ENCODE measurements at places on chromosomes 2 and 18. TPM values are rescaled to one million over a fixed set of nuclear protein-coding genes. Genes with fewer than 3 reads are reported as not detected.

SRBD1 gene
- 16.1 TPM for total RNA-seq

ANKRD36B gene
- total RNA-seq, result 54.7 TPM

GRCh38 chr2:65639156-65639864 lies 206.9 kb upstream of the SPRED2 start:
- DNase-seq, result no peak

ACMSD gene
- total RNA-seq, result not detected

DNA sequence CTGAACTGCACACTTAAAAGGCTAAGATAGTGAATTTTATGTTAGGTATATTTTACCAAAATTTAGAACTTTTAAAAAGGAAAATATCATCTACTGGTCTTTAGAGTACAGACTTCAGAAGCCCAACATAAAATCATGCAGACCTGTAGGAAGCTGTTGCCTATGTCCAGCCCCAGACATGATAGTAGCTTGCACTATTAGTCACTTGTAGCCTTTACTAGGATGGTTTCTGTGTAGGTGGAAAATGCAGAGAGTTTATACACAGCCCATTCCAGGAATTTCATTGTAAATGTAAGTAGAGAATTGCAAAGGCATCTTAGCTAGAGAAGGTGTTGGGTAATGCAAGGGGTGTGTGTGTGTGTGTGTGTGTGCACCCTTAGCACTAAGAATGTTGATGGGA lies 640.2 kb downstream of the RNF144A start:
- DNase-seq, result no peak

DNA sequence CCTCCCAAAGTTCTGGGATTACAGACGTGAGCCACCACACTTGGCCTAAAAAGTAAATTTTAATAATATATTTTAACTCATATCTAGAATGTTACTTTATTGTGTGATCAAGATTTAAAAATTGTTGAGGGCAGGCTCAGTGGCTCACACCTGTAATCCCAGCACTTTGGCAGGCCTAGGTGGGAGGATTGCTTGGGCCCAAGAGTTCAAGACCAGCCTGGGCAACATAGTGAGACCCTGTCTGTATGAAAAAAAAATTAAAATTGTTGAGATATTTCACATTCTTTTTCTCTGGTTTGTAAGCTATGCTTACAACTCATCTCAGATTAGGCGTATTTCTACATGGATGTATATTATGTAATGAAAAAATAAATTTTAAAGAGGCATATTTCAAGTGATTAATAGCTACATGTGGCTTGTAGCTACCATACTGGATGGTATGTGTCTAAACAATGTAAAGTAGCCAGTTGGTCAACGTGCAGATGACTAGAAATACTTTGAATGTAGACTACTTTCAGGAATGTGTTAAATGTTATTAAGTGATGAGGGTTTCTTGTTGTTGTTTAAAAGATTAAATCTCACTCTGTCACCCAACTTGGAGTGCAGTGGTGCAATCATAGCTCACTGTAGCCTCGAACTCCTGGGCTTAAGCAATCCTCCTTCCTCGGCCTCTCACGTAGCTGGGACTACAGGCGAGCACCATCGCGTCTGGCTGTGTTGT lies 5.9 kb downstream of the RAB10 start:
- DNase-seq, result no peak

All from glutamatergic neuron (in vitro differentiated cells).